HL-60 (cell line): ENCODE measurements at places on chromosomes 5 and 9.

- no peak for DNase-seq
Measured at GRCh38 chr5:57902095-57902494, 419.5 kb upstream of the ACTBL2 start.

GRCh38 chr5:11013793-11014192, 252.8 kb upstream of the DAP start:
- DNase-seq: no peak

GRCh38 chr5:120367896-120368634, 96.0 kb upstream of the PRR16 start:
- DNase-seq: no peak

DNA sequence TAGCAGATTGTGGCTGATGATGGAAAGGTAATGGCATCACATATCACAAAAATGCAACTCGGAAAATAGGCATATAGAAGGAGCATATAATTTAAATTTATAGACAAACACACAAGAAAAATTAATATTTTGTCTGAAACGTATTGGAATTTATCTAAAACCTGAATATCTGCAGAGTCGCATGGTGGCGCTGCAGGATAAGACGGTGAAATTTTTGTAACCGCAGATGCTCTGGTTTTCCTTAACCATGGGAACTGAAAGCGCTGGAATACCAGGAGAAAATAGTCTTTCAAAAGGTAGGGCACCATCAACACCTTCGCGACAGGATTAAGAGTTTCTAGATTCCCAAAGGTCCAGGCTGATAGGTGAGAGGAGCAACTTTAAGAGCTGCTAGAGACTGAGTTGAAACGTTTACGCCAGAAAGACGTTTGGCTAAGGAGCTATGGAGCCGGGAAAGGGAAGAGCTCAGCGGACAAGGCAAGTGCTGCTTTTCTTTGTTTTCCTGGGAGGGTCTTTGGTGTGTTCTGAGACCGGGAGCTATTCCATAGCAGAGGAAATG, 11.0 kb upstream of the PCDHB15 start:
- DNase-seq: no peak

DNA sequence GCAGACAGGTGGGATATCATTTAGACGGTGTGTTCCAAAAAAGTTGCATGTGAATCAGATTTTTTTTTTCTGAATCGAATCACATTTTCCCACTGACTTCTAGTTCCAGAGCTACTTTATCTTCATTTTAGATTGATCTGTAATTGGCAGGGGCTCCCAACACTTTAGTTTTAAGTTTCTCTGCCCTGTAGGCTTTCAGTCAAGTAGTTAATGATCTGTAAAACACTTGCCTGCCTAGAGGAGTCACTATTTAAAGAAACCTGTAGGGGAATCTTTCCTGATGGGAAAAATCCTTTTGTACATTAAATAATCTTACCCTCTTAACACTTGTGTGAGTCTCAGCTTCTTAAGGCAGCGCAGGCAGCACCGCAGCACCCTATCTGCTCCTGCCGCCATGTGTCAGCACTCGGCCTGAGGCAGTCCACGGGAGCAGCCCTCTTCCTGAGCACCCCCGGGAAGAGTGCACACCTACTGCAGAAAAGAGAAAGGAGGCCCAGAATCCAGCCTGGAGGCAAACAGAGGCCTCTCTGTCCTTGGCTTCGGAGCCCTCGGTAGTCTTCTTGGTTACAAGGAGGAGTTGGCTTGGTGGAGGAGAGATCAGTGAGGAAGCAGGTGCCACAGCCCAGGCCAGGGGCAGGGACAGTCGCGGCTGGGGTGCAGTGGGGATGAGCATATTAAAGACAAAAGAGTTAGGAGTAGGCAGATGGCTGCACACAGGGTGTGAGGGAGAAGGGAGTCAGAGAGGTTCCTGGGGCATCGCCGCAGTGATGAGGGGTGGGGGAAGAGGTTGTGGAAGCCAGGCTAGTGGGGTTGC, 209.3 kb downstream of the GAPVD1 start:
- DNase-seq: no peak

GRCh38 chr5:53113947-53114346, 4.4 kb upstream of the MOCS2 start:
- DNase-seq: no peak
